Uterus (tissue), 4 donors: ENCODE measurements at places on chromosomes 3 and 15. TPM values are rescaled to one million over a fixed set of nuclear protein-coding genes. Genes with fewer than 3 reads are reported as not detected.
A peak's percentile ranks its signal among the peaks of the same experiment; 100 is the strongest.

The GPR156 gene
- not detected for total RNA-seq

The KBTBD8 gene
- 0.98 TPM for total RNA-seq

DNA sequence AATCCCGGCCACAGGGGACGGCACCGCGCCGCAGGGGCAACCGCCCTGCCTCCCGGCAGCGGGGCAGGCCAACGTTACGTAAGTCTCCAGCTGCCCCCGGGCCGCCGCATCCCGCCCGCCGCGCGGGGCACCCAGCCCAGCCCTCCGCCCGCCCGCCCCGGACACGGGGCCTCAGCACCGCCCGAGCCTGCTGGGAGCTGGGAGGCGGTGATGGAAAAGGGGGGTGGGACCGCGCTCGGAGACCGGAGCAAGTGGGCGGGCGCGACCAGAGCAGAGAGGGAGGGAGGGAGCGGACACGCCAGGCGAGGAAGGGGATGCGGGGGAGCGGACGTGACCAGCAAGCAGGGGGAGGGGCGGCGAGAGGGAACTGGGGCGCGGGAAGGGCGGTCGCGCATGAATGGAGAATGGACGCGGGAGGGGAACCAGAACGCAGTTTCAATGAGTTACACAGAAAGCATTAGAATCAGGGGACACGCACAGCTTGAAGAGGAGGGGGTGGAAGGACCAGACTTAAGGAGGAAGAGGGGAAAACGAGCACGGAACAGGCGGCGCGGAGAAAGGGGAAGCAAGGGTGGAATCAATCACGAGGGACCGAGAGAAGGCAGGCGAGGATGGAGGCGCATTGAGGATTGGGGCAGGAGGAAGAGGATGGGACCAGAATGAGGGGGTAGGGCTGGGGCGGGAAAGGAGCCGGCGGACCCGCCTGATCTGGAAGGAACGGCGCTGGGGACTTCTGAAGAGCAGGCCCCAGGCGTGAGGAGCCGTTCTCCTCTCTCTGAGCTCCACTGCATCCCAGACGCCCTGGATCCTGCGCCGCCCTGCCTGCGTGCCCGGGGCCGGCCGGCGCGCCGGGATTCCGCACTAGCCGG lies 559 bp downstream of the PKM start:
- peak overlapping the region; percentile 85 for H3K4me3 ChIP-seq
- peak overlapping the region; percentile 93 for H3K27ac ChIP-seq
- no peaks in the 10 kb centered on the region for H3K36me3 ChIP-seq
- DNase-seq: peak; percentile 92
- H3K4me1 ChIP-seq: peaks cover 10% of the 10 kb centered on the region

- no peak overlapping the region for H3K4me3 ChIP-seq
- H3K27me3 ChIP-seq: no peaks in the 10 kb centered on the region
- no peaks in the 10 kb centered on the region for H3K4me1 ChIP-seq
- no peaks in the 10 kb centered on the region for H3K36me3 ChIP-seq
- DNase-seq: no peak
- no peak overlapping the region for H3K27ac ChIP-seq
Observed at GRCh38 chr3:61483997-61484396, 77.4 kb upstream of the PTPRG start.

DNA sequence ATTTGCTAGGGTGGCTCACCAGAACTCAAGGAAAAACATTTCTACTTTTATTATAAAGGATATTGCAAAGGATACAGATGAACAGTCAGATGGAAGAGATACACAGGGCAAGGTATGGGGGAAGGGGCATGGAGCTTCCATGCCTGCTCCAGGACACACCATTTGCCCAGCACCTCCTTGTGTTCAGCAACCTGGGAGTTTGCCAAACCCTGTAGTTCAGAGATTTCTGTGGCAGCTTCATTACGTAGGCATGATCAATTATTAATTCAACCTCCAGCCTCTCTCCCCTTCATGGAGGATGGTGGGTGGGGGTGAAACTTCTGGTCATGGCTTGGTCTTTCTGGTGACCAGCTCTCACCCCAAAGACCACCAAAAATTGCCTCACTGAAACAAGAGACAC lies 353.9 kb upstream of the THBS1 start:
- no peaks in the 10 kb centered on the region for H3K27me3 ChIP-seq
- H3K27ac ChIP-seq: no peak overlapping the region
- H3K36me3 ChIP-seq: no peaks in the 10 kb centered on the region
- peaks cover 4% of the 10 kb centered on the region for H3K4me1 ChIP-seq

DNA sequence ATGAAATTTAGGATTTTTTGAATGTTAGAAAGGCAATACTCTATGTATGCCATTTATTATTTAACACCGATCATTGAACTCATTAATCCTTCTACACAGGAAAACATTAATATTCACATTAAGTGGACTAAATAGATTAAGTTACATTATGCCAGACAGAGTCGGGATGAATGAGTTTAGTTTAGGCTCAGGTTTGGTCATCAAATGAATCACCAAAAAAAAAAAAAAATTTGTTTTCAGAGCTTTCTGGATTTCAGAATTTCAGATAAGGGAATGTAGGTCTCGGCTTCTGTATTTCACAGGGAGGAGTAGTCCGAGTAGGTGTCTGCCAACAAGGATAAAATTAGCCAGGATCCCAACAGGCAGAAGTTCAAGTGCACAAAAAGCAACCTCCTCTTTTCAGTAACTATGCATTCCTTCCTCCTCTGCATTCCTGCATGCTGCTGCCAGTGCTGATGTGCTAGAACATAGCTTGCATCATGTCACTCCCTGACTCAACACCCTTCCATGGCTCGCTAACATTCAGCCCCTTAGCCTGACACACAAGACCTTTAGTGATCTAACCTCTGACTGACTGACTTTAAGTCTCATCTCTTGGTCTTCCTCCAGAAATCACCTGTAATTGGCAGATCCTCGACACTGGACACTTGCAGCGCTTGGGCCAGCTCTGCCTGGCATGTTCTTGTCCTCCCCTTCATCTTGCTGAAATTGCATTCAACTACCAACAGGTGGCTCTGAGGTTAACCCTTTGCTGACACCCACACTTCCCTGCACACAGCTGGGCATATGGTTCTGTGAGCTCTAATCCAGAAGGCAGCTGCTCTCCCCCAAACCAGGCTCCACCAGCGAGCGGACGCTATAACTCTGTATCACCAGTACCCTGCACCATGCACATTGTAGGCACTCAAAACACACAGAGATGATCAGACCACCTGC lies 145.4 kb upstream of the PROK2 start:
- H3K4me3 ChIP-seq: no peak overlapping the region
- H3K27ac ChIP-seq: no peak overlapping the region
- H3K36me3 ChIP-seq: no peaks in the 10 kb centered on the region
- H3K4me1 ChIP-seq: no peaks in the 10 kb centered on the region
- peak; percentile 36 for DNase-seq
